ENCODE measurements at places on chromosomes 5 and 9.
A peak's percentile ranks its signal among the peaks of the same experiment; 100 is the strongest.

GRCh38 chr5:175288048-175288621 lies 155.8 kb downstream of the DRD1 start:
- peak; percentile 16 for DNase-seq

GRCh38 chr5:54936201-54936600 lies 49.2 kb downstream of the ESM1 start:
- no peak for DNase-seq

DNA sequence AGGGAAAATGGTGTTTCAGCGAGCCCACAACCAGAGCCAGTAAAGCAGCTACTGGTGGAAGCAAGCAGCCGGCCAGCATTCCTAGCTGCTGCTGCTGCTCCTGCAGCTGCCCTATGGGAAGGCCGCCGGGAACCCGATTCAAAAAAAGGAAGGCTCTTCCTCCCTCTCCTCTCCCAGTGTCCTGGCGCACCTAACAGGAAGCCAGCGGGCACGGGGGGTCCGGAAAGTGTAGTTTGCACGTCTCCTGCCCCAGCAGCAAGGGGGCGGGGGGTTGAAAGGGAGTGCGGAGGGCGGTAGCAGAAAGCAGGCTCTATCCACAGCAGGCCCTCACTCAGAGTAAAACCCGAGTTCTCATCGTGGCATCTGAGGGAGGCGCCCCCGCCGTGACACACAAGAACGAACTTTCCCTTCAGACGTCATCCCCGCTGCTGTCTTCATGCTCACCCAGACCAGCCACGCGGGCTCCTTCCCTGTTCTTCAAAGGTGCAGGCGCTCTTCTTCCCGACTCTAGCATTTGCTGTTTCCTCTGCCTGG lies 16.5 kb downstream of the GRXCR2 start:
- peak; percentile 28 for DNase-seq

- DNase-seq: no peak
Measured at GRCh38 chr9:106890608-106891007, 27.6 kb downstream of the ZNF462 start.

DNA sequence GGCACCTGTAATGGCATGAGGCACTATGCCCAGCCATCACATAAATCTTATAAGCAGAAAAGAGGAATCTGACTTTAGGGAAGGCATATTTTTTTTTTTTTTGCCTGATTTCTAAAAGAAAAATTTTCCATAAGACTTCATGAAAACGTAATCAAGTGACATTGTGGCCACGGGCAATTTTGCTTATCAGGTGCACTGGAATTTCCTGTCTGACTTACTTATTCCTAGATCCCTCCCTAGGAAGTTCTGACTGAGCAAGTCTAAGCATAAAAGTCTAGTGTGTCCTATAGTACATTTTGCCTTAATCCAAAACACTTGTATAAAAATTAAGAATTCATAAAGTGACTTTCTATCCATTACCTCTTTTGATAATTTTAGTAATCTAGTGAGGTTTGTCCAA lies 12.5 kb downstream of the C5orf46 start:
- no peak for DNase-seq

DNA sequence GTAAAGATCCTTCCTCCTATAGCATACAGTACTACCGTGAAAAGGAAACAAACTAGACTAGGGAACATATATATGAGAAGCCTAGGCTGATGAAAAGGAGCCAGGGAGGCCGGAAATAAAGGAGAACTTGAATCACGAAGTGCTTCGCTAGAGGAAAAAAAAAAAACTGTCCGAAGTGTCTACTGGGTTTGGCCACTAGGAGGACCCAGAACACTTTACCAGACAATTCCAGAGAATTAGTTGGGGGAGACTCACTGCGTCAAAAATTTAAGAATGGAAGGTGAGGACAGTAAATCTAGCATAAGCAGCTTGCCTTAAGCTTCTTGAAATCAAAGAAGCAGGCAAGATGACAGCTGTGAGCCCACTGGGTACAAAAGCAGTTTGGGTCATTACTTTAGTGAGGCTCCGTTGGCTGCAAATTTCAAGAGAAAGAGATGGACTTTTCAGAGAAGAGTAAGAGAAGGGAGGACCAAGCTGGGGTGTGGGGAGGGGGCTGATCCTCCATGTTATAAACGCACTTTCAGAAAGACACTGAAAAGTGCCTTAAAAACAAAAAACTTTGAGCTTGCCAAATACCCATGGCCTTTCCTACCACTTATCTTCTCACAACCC lies 47.4 kb downstream of the P4HA2 start:
- DNase-seq: peak; percentile 62

- DNase-seq: no peak
Measured at GRCh38 chr5:65163698-65164097, 318.0 kb downstream of the ADAMTS6 start.

Measured in stromal cell of bone marrow (primary cell).